ENCODE measurements at places on chromosomes 2 and 18. TPM values are rescaled to one million over a fixed set of nuclear protein-coding genes. Genes with fewer than 3 reads are reported as not detected.

The SP5 gene
- not detected for total RNA-seq

The HOXD13 gene
- total RNA-seq: not detected

The RAB31 gene
- 90.4 TPM for total RNA-seq

DNA sequence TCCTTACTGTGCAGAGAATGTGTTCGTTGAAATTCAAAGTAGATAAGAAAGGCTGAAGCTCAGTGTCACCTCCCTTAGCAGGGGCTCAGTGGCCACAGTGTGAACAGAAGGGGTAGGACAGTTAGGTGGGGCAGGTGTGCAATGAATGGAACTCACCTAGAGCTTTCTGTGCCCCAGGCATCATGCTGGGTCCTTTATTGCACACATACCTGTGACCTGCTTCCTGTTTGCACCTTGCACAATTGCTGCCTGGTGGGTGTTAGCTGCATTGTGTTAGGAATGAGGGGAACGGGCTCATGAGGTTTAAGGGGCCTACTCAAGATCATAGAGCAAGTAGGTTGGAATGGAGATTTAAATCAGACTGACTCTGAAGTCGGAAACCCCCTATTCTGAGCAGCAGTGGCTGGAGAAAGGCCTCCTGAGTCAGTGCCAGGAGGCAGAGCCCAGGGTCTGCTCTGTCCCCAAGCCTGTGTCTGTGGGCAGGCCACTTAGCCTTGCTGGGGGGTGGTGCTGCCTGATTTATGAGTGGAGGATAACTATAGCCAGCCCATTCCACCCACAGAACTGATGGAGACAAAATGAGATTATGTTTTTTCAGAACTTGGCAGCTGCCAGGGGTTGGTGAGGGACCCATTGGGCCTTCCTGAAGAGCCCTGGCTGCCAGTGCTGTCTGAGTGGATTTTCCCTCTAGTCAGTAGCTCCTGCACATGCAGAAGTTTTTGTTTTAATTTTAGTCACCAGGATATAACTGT, 76.2 kb downstream of the NPAS2 start:
- no peak for DNase-seq

- no peak for DNase-seq
These were observed 107.6 kb upstream of the MSH2 start for GRCh38 chr2:47295131-47295980.

DNA sequence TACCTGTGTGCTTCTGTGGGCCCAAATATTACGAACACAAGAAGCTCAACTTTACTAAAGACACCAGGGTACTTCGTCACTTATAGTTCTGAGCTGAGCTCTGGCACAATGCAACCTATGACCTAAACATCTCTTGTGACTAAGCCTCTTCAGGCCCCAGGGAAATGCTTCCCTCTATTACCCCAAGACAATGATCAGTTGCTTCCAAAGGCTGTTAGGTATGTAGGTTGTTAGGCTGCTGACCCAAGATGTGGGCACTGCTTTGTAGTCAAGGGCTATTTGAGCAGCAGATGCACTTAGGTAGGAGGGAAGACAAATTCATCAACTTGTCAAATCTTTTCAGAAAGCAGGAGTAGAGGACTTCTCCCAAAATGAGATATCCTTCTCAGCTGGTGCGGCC, 640.1 kb downstream of the EPHA4 start:
- DNase-seq: no peak

DNA sequence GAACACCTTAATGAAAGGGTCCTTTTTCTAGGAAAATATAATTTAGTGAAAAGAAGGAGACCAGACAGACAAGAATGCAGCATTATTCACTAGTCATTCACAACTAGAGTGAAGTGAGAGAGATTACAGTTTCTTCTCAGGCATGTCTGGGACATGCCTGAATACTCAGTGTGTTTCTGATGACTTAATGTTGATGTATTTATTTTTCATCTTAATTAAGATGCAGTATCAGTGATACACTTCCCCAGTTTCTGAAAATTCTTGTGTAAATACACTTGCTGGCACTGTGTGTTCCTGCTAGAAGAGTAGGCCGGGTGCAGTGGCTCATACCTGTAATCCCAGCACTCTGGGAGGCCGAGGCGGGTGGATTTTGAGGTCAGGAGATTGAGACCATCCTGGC, 143.6 kb downstream of the MYO3B start:
- no peak for DNase-seq

GRCh38 chr2:1651121-1652033, 92.9 kb downstream of the PXDN start:
- peak; percentile 76 for DNase-seq

GRCh38 chr2:175580652-175581051, 399.1 kb upstream of the ATP5MC3 start:
- no peak for DNase-seq

All from fibroblast of the aortic adventitia (primary cell).